ENCODE measurements at places on chromosomes 3 and 15.

DNA sequence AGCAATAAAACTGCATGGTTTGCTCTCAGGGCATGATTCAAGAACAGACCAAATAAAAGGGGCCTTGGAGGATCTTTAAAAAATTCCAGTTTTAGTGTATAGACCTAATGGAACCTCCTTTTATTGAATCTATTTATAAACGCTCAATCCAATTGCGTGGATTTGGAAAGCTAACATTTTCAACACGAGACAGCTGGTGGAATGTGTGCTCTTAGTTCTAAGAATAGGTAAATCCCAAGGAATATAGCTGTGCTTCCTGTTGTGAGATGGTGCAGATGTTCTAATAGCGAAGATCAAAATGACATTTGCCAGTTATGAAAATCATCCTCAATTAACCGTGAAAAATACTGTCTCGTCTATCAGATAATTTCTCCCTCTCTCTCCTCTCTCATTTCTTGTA lies 192.5 kb downstream of the ATP10A start:
- no peak for DNase-seq

- DNase-seq = no peak
Measured at GRCh38 chr3:56879436-56880215, 77.9 kb upstream of the ARHGEF3 start.

DNA sequence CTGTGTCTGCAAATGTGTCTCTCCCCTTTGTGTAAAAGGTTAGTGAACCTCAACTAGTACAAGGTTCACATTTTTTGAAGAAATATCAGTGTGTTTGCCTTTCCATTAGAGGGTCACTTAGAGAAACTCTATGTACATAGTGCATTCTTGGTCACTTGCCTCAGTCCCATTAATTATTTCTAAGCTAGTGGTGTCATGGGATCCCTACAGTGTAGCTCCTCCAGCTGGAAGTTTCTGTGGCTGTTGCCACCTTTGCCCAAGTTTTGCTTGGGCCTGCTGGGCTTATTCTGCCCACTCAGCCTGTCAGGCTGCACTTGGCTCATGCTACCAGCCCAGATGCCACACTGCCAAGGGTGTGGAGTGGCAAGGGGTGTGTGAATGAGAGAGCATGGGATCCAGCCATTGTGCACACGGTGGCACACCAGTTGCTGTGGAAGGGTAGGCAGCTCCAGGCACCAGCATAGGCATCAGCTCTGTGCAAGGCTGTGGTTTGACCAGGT lies 161.7 kb downstream of the ARPP21 start:
- no peak for DNase-seq

- no peak for DNase-seq
Measured at GRCh38 chr15:91879158-91879557, 25.6 kb downstream of the SLCO3A1 start.

- no peak for DNase-seq
Measured at GRCh38 chr3:9172851-9173321, 76.6 kb downstream of the SRGAP3 start.
